Aorta (tissue), 5 donors: ENCODE measurements at places on chromosomes 13 and 19. TPM values are rescaled to one million over a fixed set of nuclear protein-coding genes. Genes with fewer than 3 reads are reported as not detected.

DNA sequence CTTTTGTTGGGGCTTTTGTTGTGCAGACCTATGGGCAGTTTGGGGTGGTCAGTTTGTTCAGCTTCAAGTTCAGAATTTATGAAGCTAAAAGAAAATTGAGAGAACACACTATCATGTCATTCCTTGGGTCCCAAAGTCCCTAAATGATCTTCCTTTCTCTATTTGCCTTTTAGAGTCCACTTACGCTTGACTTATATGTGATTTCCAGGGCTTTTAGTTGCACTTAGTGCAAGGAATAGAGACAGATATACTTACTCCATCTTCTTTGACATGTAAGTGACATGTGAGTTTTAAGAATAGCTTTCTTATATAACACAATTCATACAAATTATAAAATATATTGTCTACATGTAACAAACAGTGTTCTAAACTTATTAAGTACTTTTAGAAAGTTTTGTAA is 660.1 kb upstream of the SLITRK1 start:
- no peaks in the 10 kb centered on the region for H3K4me1 ChIP-seq
- no peak overlapping the region for H3K4me3 ChIP-seq
- H3K36me3 ChIP-seq = no peaks in the 10 kb centered on the region
- no peak overlapping the region for H3K27ac ChIP-seq
- DNase-seq = no peak

DNA sequence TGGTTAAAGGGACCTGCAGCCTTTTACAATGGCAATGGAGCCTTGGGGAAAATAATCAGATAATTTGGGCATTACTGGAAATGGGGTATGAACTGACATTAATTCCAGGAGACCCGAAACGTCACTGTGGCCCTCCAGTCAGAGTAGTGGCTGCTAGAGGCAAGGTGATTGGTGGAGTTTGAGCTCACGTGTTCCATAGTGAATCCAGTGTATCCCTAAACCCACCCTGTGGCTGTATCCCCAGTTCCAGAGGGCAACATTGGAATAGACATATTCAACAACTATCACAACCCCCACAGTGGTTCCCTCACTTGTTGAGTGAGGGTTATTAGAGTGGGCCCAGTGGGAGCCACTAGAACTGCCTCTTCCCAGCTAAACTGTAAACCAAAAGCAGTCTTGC is 3.3 kb upstream of the LILRA2 start:
- DNase-seq = no peak
- H3K27me3 ChIP-seq = no peaks in the 10 kb centered on the region
- H3K4me1 ChIP-seq = no peaks in the 10 kb centered on the region
- no peak overlapping the region for H3K4me3 ChIP-seq
- no peak overlapping the region for H3K27ac ChIP-seq

DNA sequence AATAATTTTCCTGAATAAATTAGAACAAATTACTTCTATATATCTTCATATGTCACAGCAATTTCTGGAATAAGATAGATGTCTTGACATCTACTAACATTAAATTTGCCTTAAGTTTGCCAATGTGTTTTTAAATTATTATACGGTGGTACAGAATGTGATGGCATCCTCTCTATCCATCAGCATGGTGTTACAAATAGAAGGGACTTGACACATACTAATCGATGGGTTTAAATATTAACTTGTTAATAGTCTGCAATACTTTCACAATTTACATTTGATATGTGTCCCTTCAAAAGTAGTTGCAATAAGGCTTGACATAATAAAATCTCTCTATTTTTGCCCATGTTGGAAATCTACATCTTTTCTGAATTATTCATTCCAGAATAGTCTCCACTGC is 65.1 kb upstream of the PRR20A start:
- H3K4me1 ChIP-seq = no peaks in the 10 kb centered on the region
- no peak overlapping the region for H3K4me3 ChIP-seq
- DNase-seq = no peak
- no peaks in the 10 kb centered on the region for H3K27me3 ChIP-seq

Gene CTU1
- total RNA-seq = 4.1 TPM
